ENCODE measurements at places on chromosomes 7 and 10.

DNA sequence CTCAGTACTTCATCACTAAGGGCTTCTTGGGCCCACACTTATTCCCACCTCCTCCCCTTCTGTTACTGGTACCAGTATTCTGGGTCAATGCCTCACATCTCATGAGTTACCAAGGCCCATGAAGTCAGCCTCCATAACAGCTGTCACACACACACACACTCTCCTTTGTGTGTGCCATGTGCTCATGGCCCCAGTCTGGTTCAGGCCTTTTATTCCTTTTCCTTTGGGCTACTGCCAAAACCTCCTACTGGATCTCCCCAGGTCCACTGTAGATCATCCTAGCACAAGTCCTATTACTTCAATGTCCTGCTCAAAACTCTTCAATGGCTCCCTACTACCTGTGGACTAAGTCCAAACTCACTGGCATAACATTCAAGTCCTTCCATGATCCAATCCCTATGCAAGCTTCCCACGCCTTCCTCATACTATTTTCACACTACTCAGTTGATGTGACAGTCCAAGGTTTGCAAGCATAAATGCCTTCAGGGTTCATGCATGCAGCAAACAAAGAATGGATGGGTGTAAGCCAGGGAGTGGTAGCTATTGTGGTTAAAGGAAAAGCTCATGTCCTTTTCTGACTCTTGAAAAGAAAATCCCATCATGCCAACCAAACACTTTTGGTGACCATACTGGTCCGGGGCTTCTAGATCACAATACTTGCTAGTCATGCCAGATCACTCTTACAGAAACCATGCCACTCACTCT lies 68.1 kb downstream of the CCDC6 start:
- DNase-seq, result no peak

GRCh38 chr7:66352071-66352470 lies 146.9 kb downstream of the TPST1 start:
- DNase-seq, result no peak

- no peak for DNase-seq
Observed at GRCh38 chr7:22445140-22445743, 54.7 kb downstream of the STEAP1B start.

DNA sequence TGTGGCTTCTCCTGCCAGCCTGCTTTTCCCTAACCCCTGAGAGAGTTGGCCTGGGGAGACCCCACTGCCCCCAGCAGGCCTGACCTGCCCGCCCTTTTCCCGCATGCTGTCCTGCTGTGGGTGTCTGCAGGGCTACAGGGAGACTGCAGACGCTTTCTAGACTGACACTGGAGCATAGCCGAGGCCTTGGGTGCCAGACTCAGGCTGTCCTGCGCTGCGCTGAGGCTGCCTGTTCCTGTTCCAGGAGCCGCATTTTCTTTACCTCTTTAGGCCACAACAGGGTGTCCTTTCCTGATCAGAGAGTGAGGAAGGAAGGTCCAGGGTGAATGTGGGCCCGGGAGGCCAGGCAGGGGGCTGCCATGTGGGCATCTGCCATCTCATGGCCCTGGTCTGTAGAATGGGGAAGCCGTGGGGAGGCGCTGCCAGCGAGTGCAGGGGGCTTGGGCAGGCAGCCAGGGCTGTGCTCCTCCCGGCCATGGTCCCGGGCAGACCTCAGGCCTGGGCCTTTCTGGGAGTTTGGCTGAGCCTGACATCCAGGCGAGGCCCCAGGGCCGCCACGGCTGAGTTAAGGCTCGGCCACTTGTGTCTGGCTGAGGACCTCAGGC lies 3.6 kb downstream of the PWWP2B start:
- no peak for DNase-seq

- DNase-seq, result no peak
Observed at GRCh38 chr10:111650088-111650487, 533.5 kb downstream of the GPAM start.

- DNase-seq, result no peak
Observed at GRCh38 chr7:108124820-108125219, 5.3 kb downstream of the LAMB4 start.

DNA sequence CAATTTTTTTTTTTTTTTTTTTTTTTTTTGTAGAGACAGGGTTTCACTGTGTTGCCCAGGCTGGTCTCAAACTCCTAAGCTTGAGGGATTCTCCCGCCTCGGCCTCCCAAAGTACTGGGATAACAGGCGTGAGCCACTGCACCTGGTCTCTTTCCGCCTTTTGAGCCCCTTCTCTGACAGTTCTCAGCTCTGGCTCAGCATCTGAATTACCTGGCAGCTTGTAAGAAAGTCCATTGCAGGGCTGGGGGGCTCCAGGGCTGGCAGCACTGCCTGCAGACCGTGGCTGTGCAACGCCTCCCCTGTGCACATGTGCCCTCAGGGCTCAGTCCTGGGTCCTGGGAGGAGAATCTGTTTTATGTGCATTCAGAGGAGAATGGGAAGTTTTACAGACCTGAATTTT lies 37.6 kb downstream of the VWA2 start:
- DNase-seq, result no peak

- peak; percentile 44 for DNase-seq
Observed at GRCh38 chr10:110865186-110865808, 6.4 kb upstream of the PDCD4 start.

- DNase-seq, result no peak
Observed at GRCh38 chr10:109007514-109007913, 915.8 kb downstream of the XPNPEP1 start.

GRCh38 chr10:101028446-101029337 lies 2.2 kb downstream of the PDZD7 start:
- no peak for DNase-seq

DNA sequence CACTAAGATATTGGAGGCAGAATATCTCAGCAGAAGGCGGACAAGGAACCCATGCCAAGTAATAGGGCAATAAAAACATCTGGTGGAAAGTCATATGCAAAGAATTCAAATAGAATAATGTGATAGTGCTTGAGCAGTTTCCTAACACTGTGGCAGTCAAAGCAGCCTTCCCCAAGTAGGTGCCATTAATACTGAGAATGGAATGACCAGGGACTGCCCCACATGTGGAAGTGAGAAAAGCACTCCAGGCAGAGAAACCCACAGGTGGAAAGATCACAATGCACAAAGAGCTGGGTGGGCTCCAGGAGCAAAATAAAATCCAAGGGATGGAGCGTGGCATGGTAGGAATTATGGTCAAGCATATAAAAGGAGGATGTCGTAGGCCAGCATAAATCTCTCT lies 64.4 kb upstream of the NME8 start:
- DNase-seq, result no peak

Data from hematopoietic multipotent progenitor cell treated with erythropoietin and hydrocortisone succinate and interleukin-3 and kit ligand, for 8 days (in vitro differentiated cells).